ENCODE measurements at places on chromosomes 13 and 19.

DNA sequence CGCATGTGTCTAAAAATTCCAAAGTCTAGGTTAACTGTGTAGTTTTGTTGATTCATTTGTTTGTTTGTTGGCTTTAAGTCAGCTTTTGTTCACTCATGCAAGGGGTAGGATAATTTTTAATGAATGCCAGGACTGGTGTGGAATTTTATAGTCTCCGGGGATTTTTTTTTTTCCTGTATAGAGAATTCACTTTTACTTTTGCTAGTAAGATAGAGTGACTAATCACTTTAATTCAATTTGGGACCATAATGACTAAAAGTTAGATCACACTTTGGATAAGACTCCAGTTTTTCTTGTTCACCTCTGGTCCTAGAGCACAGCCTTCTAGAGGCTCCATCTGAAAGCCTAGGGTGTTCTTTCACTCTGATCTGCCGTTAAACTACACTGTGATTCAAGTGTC is 1690.0 kb downstream of the PCDH9 start:
- no peak for DNase-seq

GRCh38 chr19:54179921-54180461 is 7.0 kb upstream of the TMC4 start:
- no peak for DNase-seq

DNA sequence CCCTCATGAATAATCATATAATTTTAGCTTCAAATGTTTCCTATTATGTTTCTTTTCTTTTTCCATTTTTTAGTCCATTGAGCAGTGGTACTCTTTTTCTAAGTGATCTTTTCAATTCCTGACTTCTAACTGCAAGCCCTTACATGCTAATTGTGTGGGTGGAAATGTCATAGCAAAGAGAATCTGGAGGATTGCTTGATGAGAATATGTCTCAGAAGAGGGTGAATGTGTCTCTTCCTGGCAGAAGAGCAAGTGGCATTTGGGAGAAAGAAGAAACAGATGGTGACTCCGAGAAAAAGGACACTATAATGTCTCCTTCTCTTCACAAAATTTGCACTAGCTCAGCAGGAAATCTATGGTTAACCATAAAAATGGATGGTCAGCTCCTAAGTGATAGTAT is 2320.0 kb downstream of the PCDH9 start:
- no peak for DNase-seq

GRCh38 chr13:27461940-27462584 is 11.7 kb upstream of the MTIF3 start:
- no peak for DNase-seq

- DNase-seq, result no peak
Measured at GRCh38 chr19:58084596-58085347, 13.3 kb downstream of the ZSCAN18 start.

GRCh38 chr19:41323430-41324125 is 13.6 kb downstream of the CCDC97 start:
- DNase-seq, result no peak

All from DND-41 (cell line).